ENCODE measurements at places on chromosomes 12 and 14.

GRCh38 chr14:65776193-65776852 lies 363.8 kb downstream of the FUT8 start:
- no peak for DNase-seq

DNA sequence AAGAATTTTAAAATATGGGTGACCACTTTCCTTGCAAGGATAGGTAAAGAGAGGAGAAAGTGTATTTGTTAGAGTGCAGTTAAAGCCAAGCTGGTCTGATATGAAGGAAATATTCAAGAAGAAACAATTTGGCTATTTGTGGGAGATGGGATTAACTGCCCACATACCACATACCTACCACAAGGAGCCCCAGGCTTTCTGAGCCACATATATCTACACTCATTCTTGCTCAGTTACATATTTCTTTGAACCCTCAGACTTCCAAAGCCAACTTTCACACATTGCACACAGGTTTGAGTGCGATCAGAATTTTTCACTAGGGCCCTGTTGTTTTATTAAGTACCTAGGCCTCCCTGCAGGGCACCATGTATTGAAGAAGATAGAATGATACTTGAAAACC lies 330.2 kb downstream of the ZFP36L1 start:
- DNase-seq: no peak

DNA sequence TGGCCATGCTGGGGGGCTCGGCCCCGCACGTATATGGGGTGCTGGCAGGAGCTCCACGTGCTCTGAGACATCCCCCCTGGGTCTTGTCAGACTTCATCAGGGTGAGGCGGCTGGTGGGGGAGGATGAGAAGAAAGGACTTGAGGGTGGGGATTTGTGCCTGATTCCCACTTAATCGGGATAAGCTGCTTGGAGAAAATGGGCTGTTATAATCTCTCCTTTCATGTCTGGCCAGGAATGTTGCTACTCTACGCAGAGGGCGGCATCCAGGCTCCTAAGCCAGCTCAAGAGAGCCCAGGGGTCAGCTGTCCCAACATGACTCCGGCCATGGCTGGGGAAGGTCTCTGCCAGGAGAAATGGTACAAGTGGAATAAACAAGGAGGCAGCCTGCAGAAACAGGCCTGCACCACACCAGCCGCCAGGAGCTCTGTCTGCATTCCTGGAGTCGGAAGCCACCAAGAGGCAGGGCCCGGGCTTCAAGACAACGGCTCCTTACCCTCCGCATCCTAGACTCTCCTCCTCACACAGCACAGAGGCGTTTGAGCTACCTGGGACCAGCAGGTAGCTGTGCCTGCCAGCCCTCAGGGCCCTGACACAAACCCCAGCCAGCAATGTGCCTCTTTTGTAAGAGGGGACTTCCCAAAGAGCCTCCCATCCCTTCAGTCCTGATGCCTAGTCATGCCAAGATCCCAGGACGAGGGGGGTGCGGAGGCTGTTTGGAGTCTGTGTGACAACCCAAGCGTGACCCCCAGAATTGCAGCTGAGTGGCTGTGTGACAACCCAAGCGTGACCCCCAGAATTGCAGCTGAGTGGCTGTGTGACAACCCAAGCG lies 195.8 kb upstream of the DIO3 start:
- DNase-seq: no peak

DNA sequence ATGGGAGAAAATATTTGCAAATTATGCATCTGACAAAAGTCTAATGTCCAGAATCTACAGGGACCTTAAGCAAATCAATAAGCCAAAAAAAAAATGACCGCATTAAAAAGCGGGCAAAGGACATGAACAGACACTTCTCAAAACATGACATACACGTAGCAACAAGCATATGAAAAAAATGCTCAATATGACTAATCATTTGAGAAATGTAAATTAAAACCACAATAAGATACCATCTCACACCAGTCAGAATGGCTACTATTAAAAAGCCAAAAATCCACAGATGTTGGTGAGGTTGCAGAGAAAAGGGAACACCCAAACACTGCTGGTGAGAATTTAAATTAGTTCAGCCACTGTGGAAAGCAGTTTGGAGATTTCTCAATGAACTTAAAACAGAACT lies 16.1 kb downstream of the PAWR start:
- no peak for DNase-seq

DNA sequence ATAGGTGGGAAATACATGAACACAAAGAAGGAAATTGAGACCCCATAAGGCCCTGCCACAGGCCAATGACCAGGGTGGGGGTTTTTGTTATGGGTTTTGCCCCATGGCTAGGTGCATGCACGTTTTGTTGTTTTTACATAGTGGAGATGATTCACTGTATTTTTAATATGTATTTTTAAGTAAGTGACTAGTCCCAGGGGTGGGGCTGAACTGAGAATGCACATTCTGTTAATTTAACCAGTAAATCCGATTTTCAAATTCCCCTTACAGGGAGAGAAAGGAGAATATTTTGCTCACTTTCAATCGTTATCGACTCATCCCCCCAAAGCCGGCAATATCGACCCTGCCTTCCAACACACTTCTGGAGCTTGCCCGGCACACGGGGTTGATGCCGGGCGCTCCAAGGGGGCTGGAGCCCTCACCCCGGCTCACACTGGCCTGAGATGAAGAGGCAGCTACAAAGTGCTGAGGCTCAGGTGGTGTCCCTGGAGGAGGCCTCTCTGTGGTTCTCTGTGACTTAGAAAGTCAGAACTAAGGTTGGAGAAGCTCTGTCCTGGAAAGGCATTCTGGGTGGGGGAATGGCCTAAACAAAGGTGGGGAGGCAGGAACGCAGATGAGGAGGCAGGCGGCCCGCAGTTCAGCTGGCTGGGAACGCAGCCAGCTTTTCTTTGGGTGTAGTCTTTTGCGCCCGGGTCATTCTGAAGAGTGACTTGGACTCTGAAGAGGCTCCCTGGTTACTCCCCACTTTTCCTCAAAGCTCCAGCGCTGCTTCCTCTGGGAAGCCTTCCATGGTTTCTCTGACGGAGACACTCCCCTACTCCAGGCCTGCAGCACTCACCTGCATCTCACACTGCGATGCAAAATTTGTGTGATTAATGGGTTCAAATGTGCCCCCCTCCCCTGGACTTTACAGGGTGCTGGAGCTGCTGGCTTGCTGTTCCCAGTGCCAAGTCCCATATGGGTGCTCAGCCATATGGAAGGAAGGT lies 50.7 kb upstream of the DLK1 start:
- DNase-seq: no peak

GRCh38 chr12:27013611-27014084 lies 536 bp downstream of the TM7SF3 start:
- DNase-seq: no peak

DNA sequence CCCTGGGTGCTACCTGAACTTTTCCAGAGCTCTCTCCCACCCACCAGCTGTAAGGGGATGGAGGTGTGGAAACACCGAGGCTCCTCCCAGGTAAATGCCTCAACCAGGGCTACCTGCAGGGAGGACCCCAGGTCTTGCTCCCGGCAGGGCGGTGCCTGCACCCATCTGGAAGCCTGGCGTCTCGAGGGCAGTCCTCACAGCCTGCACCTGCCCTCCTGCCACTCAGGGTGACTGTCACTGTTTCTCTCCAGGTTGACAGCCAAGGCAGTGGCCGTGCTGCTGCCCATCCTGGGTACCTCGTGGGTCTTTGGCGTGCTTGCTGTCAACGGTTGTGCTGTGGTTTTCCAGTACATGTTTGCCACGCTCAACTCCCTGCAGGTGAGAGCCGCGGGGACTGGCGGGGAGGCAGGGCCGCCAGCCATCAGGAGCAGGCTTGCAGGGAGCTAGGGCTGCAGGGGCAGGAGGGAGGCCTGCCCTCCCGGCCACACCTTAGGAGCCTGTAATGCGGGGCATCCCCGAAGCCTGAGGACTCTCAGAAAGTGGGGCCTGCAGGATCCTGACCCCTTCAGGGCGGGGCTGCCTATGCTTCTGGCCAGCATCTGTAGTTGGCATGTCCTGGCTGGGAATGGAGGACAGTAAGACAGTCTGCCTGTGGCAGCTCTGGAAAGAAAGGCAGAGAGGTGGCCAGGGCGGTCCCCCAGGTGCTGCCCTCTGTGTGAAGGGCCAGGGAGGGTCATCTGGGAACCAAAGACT lies 182.3 kb downstream of the ADGRD1 start:
- DNase-seq: no peak

DNA sequence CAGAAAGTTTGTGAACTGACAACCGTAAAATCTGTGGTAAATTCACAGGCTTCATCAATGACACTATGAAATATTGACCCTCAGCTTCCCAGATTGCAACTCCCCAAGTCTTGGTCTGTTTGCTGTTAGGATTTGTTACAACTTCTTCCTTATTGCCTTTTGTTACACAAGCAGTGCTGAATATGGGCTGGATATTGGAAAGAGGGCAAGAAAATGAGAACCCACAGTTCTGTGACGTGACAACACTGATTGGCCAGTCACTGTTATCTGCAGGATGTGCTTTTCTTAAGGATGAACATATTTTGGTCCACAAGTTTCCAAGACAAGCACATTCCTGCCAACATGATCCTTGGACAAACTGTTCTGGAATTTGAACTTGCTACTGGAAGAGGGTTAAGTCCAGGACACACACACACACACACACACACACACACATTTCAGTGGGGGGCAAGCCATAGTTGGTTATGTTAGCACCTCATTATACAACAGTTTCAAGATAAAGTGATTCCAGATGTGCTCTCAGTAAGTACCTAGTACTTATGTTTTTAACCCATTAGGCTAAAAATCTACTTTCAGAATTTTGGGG lies 16.6 kb upstream of the SLC38A2 start:
- no peak for DNase-seq

GRCh38 chr12:24922090-24922489 lies 26.8 kb downstream of the BCAT1 start:
- DNase-seq: no peak

DNA sequence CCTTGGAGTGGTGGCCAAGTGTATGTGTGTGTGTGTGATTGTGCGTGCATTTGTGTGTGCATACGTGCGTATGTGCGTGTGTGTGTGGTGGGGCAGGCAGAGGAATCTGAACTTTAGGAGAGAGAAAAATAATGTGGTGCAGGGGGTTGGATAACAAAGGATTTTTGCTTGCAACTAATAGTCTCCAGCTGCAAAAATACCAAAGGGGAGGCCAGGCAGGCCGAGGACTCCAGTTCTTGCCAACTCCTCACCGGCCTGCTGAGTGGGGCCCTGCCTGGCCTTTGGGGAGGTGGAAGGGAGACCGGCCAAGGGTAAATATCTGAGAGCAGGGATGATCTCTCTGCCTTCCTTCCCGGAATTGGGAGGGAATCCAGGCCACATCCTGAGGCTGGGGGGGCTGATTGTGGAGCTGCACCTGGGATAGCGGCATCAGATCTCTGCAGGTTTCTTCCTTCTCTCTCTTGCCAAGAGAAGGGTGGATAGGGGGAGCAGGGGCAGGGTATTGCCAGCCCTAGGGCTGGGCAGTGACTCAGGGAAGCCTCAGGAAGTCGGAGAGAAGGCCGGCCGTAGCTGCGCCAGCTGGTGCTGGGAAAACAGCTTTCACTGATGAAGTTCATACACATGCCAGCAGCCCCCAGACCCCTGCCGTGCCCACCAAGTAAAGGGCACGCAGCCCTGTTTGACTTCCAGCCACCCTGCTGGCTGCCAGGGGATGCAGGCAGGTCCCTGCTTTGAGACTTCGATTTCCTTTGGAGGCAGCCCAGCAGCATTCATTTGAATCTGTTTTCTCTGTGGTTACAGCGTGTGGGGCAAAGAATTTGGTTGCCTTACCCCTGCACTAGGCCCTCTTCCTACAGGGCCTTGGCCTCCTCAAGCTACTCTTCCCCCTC lies 4.6 kb upstream of the LRP1-AS start:
- DNase-seq: no peak

- no peak for DNase-seq
Measured at GRCh38 chr14:54836231-54836630, 66.4 kb downstream of the GCH1 start.

GRCh38 chr12:80045594-80045993 lies 53.7 kb upstream of the OTOGL start:
- DNase-seq: no peak

DNA sequence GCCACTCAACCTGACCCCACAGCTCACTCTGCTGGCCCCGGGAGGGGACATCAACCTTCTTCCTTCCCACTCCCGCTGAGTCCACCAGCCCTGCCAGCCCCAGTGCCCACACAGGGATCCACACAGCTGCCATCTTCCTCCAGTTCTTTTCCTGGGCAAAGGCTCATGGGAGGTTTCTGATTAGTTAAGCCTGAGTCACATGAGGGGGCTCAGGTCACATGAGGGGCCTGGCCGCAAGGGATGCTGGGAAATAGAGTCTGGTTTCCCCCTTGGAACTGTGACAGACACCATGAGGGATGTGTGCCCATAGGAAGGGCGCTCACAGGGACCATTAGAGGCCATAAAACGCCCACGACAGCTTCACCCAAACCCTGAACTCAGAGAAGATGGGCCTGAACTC lies 228.7 kb upstream of the SFSWAP start:
- DNase-seq: no peak
